IPS-NIHi11 (cell line): ENCODE measurements at places on chromosomes 3 and 15.

- no peak for DNase-seq
These were observed 56.9 kb downstream of the ROPN1B start for GRCh38 chr3:126025862-126026261.

- DNase-seq, result no peak
These were observed 1014.7 kb upstream of the CFAP20DC start for GRCh38 chr3:60064210-60065178.

DNA sequence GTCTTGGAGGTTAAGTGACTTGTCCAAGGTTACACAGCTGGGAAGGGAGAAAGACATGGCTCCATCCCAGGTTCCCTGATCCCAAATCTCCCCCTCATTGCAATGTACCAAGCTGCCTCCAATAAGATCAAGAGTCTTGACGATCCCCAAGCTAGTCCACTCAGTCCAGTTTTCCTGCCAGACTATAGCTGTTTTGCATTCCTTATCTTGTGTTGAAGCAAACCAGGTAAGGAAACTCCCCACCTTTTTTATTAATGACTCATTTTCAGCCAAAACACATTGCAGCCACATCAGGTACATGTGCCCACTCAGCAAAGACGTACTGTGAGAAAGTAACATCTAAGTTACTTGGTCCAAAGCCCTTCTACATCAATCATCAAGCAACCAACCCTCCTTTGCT, 41.9 kb downstream of the LIPC start:
- DNase-seq, result no peak

GRCh38 chr3:57935539-57935938, 72.7 kb upstream of the FLNB start:
- no peak for DNase-seq

- DNase-seq, result no peak
These were observed 264.1 kb downstream of the ADAMTSL3 start for GRCh38 chr15:83918011-83918410.

DNA sequence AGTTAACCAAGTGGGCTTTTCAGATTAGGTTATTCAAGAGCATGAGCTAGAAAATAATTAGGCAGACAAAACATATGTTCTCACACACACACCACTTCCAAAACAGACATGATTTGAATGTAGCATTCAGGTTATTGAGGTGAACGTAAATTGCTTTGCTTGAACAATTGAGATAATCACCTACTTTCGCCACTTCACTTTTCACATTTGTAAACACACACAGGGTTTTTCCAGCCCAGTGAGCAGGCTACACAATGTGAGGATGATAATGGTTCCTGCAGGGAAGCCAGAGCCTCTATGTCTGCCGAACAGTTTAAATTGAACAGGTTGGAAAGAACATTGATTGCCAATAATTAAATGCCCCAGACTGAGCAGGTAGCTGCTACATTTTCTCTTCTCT, 560.8 kb downstream of the OCA2 start:
- no peak for DNase-seq

GRCh38 chr15:101025896-101026631, 106.9 kb downstream of the LRRK1 start:
- DNase-seq, result no peak

DNA sequence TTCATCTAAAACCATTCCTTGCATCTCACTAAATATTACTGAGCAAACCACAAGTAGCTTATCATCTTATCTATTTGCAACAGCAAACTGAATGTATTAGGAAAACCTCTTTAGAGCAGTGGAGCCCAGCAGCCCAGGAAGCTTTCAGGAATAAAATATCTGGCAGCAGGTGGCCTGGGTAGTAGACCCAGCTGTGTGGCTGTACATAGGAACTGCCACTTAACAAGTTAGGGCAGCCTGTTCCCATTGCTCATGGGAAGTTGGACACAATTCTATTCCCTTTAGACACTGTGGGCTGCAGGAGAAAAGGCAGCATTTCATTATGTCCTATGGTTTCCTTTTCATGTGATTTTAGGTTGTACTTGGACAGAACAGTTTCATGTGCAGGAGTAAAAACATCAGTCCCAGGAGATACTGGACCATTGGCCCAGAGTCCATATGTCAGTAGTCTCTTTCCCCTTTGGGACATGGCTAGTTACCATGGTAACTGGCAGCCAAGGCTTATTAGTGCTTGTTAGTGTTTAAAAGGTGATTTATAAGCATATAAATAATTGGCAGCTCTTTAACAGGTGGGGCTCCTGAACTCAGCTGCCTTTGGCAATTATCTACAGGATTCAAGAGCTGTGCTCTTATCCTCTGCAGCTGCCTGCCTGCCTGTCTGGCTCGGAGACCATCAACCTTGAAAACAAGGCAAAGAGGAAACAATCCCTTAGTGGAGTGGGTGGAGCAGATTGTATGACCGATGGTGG, 28.9 kb upstream of the LSAMP start:
- DNase-seq, result no peak

DNA sequence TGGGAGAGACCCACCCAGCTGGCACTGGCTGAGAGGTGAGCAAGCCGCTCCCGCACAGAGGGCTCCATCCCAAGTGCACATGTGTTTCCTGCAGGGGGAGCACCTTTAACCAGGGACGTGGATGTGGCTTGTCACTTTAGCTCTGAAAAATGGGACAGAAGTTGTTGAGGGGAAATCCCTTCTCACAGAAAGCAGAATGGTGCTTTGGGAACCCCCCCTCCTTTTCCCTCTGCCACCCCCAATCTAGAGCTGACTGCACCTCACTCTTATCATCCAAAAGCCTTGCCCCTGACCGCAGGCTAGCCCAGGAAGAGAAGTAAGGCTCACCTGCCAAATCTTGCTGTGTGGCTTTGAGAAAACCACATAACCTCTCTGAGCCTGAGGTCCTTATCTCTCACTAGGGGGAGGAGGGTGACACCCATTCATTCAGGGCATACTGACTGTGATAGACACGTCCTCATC, 77.9 kb downstream of the RPN1 start:
- peak; percentile 82 for DNase-seq

- no peak for DNase-seq
These were observed 312.6 kb upstream of the LMCD1 start for GRCh38 chr3:8189051-8189450.

- no peak for DNase-seq
These were observed 124.4 kb upstream of the FOXB1 start for GRCh38 chr15:59879506-59880265.

DNA sequence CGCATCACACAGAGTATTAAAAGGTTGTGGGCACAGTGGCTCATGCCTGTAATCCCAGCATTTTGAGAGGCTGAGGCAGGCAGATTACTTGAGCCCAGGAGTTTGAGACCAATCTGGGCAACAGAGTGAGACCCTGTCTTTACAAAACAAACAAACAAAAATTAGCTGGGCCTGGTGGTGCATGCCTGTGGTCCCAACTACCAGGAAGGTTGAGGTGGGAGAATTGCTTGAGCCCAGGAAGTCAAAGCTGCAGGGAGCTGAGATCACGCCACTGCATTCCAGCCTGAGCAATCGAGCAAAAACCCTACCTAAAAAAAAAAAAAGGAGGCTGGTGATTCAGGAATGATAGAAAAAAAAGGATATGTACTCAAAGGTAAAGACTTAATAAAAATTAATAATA, 28.2 kb upstream of the ST6GAL1 start:
- DNase-seq, result no peak

DNA sequence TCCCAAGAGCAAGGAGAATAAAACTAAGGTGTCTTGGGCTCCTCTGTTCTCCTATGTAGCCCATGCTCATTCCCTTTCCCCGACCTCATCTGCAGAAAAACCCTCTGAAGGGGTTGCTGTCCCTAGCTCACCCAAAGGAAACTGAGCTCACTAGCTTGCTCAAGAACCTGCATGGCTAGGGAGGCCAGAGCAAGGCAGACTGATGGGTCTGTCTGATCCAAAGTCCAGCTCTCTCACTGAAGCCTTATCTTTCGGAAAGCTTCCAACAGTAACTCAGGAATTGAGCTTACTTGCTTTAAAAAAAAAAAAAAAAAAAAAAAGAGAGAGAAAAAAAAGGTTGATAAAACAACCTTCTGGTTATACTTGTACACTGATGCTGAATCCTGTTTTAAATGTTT, 141.4 kb upstream of the TOPAZ1 start:
- no peak for DNase-seq

GRCh38 chr3:41031401-41031800, 167.9 kb upstream of the CTNNB1 start:
- no peak for DNase-seq

- DNase-seq, result no peak
These were observed 26.6 kb downstream of the CLDN18 start for GRCh38 chr3:138036572-138036971.

- no peak for DNase-seq
These were observed 32.8 kb upstream of the MRPL3 start for GRCh38 chr3:131535596-131535995.

DNA sequence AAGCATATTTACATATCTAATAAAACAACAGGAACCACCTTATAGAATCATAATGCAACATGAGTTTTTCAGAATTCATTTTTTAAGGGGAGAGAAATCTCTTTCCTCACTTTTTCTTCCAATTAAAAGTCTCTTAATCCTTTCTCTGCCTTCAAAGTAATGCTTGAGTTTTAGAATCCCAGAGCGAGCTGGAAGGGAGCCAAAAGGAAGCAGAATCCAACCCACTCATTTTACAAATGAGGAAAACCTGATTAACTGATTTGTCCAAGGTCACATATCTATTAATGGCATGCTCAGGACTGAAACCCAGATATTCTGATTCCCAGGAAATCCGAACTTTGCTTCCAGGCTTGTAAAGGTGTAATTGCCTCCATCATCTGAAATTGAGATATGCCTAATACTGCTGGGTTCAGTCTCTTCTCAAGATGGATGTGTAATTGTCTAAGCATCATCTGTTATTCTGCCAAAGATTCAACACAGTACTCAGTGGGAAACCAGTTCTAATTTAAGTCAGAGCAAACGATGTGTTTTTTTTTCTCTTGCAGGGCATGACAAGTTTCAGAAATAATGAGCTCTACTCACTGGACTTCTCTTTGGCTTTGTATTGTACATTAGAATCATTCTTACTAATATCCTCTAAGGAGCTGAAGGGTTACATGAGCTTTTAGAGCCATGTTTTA, 481.4 kb upstream of the CFAP20DC start:
- no peak for DNase-seq

DNA sequence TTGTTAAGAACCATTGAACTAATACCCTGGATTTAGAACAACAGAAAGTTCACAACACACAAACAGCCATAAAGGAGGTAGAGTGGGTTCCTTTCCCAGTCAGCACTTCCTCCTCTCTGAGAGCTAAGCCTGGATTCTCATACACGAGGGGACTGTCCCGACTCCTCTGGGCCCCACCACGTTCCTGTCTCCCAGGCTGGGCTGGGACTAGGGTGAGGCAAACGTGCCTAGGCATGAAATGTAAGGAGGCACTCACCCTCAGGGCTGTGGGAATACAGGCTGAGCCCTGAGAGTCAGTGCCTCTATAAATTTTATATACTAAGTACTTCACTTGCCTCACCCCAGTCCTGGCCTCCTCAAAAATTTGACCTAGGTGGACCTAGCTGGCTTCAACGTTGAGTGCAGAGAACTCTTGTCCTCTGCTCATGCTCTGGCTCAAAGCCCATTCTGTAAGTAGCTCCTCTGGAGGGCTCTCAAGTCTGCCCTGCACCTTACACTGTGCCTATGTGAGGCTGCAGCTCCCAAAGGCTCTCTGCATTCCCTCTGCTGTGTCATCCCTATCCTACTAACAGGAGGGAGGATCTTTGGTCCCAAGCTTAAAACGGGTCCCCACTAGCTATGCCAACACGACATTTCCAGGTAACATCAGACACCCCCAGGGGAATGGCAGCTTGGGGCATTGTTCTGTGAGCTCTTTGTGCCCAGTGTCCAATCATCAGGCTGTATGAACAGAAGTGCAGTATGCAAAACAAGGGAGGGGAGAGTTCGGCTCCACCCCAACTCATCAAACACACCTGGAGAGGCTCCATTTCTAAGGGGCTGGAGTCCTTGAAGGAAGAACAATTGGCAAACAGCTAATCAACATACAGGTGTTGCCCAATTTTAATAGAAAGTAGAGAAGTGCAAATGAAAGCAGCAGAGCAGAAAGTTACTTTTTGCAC, 233.2 kb downstream of the RPLP1 start:
- no peak for DNase-seq

GRCh38 chr3:149042789-149043386, 43.4 kb downstream of the HLTF start:
- DNase-seq, result no peak

DNA sequence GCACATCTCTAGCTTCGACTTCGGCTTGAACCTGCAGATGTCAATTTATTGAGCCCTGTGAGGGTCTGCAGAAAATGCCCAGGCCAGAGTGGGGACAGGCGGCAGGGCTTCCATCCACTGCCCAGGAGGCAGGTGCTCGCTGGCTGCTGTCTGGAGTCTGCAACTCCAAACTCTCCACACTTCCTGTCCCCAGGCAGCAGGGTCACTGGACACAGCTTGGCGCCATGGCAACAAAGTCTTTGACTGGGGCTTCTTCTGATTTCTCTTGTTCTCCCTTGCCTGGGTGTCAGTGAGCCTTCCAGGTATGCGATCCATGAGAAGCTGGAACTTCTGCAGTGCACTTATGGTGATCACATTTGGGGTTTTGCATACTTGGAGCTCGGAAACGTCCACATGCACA, 33.5 kb downstream of the SV2B start:
- DNase-seq, result no peak

DNA sequence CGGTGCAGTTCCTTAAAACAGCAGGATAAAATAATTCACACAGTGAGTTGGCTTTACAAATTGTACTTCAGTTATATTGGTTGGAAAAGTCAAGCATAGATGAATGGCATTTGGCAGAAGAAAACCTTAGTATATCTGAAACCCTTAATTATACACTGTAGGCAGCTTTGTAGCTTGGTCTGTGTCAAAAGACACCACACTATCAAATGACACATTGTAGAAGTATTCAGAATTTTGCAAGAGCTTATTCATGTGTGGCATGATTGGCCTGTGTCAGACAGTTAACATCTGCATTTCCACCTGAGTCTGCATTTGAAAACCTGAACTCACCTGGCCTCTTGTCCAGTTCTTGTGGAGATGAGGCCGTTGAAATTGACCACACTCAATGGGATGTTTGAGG, 13.8 kb downstream of the TMEM266 start:
- DNase-seq, result peak; percentile 33

GRCh38 chr3:11671648-11672100, 28.0 kb upstream of the VGLL4 start:
- DNase-seq, result no peak

GRCh38 chr3:38551026-38551832, 55.1 kb downstream of the EXOG start:
- DNase-seq, result no peak

DNA sequence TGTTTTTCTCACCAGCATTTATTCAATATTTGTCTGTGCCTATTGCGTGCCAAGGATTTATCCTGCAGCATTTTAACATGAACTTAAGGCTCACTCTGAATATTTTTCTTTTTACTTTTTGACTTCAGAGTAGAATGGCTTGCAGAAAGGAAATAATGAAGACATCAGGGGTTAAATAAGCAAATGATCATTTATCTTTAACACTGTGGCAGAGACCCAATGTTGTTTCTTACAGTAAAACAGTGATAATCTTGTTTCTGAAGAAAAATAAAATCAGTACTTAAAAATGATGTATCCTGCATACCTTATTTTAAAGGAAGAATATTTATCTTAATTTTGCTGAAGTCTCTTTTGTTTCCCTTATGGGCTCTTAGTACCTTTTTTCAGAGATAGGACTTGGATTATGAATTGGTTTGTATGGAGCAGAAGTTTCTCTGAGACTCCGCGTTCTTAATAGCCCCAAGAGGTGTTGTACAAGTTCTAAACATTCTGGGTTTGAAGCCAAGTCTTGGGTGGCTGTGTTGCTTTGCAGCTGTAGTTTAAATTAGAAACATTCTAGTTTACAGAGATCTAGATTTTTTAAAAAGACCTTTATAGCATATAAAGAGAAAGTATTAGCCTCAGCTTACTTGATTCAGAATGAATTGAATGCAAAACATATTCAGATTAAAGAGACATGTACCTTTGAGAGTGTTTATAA, 40.5 kb downstream of the COL6A6 start:
- no peak for DNase-seq
